Osteocyte (in vitro differentiated cells): ENCODE measurements at places on chromosomes 3 and 15. TPM values are rescaled to one million over a fixed set of nuclear protein-coding genes. Genes with fewer than 3 reads are reported as not detected.

The ABHD17C gene
- 14.4 and 17.7 TPM in 2 replicates for total RNA-seq

The FRG2C gene
- not detected in 2 replicates for total RNA-seq

The SCN5A gene
- not detected in 2 replicates for total RNA-seq

The GOLGA8H gene
- total RNA-seq: 0.89 and 1.3 TPM in 2 replicates

DNA sequence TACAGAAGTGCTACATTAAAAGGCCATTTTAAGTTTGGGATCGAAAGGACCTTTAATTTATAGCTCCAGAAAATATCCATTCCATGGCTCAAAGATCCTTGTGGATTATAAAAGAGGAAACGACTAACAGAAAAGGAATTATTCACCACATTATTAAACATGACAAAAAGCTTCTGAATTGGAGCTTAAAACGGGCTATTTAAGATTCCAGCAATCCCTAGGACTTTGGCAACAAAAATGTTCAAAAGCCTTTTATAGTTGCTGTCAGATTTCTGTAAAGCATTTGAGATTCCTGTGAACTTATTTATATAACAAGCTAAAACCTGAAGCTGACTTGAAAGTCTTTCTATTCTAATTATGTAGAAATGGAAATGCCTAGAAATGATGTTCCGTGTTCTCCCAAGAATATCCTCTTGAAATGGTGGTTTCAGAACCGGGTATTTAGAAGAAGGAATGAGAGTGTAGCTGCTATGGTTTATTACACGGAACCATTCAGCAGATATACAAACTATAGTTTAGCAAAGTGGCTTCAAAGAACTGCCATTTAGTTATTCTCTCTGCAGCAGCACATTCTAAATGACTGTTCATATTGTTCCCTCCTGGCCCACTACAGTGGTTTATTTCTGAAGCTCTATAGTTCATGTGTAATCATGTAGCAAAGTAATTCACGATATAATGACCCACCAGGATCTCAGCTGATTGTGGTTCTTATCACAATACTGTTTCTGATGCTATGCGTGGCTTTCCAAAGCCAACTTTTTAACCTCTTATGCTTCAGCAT lies 961.7 kb downstream of the FHIT start:
- no peak for DNase-seq
- H3K36me3 ChIP-seq: no peaks in the 10 kb centered on the region
- peaks cover 9% of the 10 kb centered on the region for H3K4me1 ChIP-seq
- no peak overlapping the region for H3K4me3 ChIP-seq
- no peak overlapping the region for H3K27ac ChIP-seq

DNA sequence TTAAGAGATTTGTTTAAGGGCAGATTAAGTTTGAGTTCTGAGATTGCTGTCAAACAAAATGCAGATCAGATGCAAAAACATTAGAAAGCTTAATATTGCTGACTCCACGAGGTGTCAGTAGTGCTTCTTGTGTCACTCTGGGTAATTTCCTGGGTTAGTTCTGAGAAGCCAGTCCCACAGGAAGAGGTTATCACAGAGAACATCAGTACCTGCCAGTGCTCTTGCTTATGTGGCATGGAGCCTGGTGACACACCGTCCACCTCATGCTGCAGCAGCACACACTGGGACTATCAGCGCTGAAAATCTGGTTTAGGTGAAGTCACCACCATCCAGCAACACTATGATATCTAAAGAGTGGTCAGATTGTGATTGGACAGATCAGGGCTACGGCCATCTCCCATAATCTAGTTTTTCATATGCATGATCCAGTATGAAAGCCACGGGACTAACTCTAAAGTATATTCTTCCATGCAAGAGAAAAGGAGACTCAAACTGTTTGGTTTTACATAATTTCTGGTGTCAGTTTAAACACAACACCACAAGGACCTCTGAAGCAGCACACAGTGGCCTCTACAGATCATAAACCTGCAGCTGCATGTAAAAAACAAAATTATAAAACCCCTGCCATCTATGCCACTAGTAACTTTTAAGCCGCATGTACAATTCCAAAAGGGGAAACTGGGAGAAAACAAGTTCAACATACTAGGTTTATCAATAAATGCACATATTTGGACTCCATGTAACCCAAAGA lies 36.1 kb upstream of the MYO5C start:
- no peak for DNase-seq
- H3K27ac ChIP-seq: no peak overlapping the region
- H3K36me3 ChIP-seq: peaks cover 41% of the 10 kb centered on the region
- no peaks in the 10 kb centered on the region for H3K27me3 ChIP-seq

GRCh38 chr3:87420171-87420570 lies 143.8 kb upstream of the POU1F1 start:
- no peak overlapping the region for H3K27ac ChIP-seq
- no peak for DNase-seq
- H3K4me3 ChIP-seq: no peak overlapping the region
- no peaks in the 10 kb centered on the region for H3K36me3 ChIP-seq

- no peaks in the 10 kb centered on the region for H3K36me3 ChIP-seq
- no peak for DNase-seq
- no peak overlapping the region for H3K4me3 ChIP-seq
Observed at GRCh38 chr15:98292442-98293240, 332.1 kb downstream of the ARRDC4 start.

GRCh38 chr15:72925661-72926060 lies 126.6 kb upstream of the NEO1 start:
- H3K27me3 ChIP-seq: peaks cover 48% of the 10 kb centered on the region
- no peak overlapping the region for H3K4me3 ChIP-seq
- H3K36me3 ChIP-seq: no peaks in the 10 kb centered on the region
- no peak overlapping the region for H3K27ac ChIP-seq
- H3K4me1 ChIP-seq: no peaks in the 10 kb centered on the region
- DNase-seq: no peak
